ENCODE measurements at places on chromosomes 2 and 18. TPM values are rescaled to one million over a fixed set of nuclear protein-coding genes. Genes with fewer than 3 reads are reported as not detected.

- ATAC-seq, result no peak
Observed at GRCh38 chr18:61954096-61954746, 61.4 kb upstream of the RNF152 start.

GRCh38 chr18:71707400-71707799 is 836.7 kb downstream of the CBLN2 start:
- peak; percentile 24 for ATAC-seq

- peak; percentile 61 for ATAC-seq
Observed at GRCh38 chr2:201116115-201116958, at the start of gene CFLAR. TSS of gene CFLAR (plus strand) at chr2:201116164. CDS start at chr2:201129866, 13,702 bp downstream.

- no peak for ATAC-seq
Observed at GRCh38 chr2:201806442-201807170, at the start of gene CDK15. TSS of gene CDK15 (plus strand) at chr2:201806537. CDS start at chr2:201806665, 128 bp downstream.

The KLF11 gene
- total RNA-seq, result 5.6 TPM

The SCN2A gene
- total RNA-seq, result 0.05 TPM

The FBXO41 gene
- 32.2 TPM for total RNA-seq

All from activated T-helper 17 cell treated with anti-CD3 and anti-CD28 coated beads, Interleukin-2, amount 50 U/mL, for 72 hours (primary cell).